ENCODE measurements at places on chromosomes 2 and 18.

- DNase-seq = no peak
Measured at GRCh38 chr18:37207343-37207742, 358.3 kb downstream of the CELF4 start.

DNA sequence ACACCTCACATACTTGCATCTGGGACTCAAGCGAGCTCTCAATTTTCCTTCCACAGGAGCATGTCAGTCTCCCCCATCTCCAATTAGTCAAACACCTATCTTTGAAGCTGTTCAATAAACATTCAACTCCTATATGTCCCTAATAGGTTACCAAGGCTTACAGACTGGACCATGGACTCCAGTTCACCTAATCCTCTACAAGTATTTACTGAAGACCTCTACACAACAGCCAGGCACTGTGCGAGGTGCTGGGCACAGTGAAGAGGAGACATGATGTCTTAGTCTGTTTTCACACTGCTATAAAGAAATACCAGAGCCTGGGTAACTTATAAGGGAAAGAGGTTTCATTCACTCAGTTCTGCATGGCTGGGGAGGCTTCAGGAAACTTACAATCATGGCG, 129.9 kb downstream of the MYO5B start:
- DNase-seq = no peak

DNA sequence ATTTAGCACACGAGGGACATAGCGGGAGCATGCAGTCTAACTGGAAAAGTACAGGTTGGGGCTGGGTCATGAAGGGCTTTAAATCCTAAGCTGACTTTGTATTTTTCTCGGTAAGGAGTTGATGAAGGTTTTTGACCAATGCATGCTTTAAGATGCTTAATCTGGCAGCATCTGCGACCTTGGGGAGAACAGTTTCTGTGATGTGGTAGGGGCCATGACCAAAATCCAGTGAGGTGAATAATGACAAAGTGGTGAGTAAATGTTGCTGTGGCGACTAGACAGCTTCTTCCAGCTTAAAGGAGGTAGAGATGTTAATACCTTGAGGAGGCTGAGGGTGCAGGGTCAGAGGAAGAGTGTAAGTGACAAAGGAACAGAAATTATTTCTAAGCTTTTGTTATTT, 174.6 kb upstream of the ALPP start:
- DNase-seq = no peak

DNA sequence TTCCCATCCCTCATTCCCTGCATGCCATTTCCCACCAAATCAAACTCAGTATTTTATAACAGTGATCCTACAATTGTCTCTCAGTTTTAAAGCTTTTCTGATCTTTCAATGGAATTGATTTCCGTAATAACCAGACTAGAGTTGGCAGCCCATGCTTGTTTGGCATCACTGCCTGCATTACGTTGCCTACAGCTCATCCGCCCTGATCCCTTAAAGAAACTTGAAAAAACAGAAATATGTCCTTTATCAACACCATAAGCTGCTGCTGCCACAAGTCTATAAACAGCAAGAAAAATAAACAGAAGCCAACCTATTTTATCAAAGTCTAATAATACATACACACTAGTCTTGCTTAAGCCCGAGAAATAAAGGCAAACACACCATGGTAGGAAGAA, 331.0 kb downstream of the METTL4 start:
- no peak for DNase-seq

GRCh38 chr18:3458952-3459853, 9.2 kb downstream of the TGIF1 start:
- DNase-seq = peak; percentile 65

DNA sequence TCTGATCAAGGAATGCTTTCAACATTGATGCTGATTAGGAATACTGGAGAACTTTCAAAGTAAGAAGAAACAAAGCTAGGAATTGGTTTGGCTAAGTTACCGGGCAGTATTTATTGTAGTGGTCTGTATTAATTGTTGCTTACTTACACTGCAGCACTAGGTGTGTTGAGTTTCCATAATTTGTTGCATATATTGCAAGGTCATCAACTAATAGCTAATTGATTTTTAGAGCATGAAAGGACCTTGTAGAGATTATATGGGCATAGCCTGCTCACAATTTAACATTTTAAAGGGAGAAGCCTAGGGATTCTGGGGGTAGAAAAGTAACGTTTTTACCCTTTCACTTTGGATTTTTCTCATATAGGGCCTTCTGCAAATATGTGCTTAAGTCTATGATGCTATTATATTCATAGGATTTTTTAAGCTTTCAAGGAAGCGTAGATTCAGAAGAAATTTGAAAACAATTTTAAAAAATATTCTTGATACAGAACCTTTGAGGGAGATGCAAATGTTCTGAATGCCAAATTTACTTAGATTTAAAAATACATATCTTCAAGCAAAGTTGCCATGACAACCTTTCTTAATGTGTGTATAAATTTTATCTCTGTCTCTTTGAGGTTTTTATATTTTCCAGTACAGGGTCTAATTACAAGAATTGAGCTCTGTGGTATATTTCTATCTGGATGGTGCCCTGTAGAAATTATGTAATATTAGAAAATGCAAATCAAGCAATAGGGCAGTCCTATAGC, 17.3 kb upstream of the ABI2 start:
- DNase-seq = no peak

DNA sequence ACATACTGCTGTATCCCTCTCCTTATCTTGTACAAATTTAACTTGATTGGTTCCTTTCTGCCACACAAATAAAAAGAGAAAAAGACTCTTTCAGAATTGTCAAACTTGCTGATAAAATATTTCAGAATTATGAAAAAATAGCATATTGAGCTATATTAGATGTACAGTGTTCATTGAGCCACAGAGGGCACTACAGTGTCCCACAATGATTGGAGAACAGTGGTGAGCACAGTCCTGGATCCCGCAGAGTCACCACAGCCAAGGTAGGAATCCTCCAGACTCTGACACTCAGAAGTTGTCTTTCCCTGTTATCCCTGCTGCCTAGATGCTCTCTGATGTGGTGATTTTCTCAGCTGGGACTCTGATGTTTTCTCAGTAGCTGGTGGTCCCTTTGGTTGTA, 1281.3 kb upstream of the ZEB2 start:
- DNase-seq = no peak

- DNase-seq = no peak
Measured at GRCh38 chr2:102432386-102432785, 9.4 kb downstream of the IL18RAP start.

DNA sequence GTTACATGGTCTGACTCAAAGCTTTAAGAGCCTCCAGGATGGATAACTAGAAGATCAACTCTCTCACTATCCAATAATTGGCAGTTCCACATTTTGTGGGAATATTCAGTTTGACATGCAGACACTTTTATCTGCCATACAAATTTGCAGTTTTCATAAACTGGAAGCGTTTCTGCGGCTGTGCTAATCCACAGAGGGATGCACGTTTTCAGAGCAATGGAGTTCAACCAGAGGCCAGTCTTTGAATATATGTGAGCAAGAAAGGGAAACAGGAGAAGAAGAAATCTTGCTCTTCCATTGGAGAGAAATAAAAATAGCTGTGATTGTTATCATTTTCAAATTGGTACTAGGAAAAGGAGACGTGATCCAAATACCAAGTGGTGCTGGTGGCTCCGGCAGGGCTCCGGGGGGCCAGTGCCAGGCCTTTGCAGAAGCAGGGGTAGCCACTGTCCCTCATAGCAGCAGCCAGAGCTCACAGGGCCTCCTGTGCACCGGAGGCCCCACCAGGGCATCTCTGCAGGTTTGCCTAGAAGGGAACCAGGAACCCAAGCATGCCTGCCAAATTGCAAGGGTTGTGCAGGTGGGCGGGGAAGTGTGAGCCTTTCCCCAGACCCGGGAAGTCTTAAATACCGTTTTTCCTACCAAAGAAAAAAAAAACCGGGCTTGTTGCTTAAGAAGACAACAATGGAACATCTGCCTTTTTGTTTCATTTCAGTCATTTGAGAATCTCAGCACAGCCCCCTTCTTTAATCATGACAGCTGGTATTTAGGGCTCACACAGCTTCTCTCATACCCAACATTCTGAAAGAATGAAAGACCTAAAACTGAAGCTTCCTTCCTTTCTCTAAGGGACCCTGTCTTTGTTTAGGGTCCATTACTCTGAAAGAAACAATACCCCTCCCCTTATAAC, 791.1 kb upstream of the SOX11 start:
- no peak for DNase-seq

GRCh38 chr2:21404827-21405625, 281.3 kb downstream of the TDRD15 start:
- DNase-seq = no peak

GRCh38 chr2:82340578-82341053, 2036.1 kb upstream of the LRRTM1 start:
- no peak for DNase-seq

- DNase-seq = no peak
Measured at GRCh38 chr18:9926223-9926894, 12.5 kb downstream of the VAPA start.

DNA sequence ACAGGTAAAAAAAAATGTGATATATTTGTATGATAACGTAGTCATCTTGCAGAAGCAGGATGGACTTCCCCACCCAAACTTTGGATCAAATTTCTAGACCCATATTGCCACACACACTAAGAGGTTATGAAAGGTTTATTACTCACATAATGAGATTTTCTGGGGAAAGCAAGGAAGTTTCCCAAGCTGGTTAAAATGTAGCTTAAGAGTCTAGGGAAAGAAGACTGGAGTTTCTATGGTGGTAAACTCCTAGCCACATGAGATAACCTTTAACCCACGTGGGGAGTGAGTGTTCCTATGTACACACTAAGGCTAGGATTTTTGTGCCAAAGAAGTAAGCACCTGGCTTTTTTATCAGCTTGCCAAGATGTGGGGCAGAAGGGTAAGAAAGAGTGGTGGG, 335.7 kb upstream of the UBE2E3 start:
- peak; percentile 17 for DNase-seq

DNA sequence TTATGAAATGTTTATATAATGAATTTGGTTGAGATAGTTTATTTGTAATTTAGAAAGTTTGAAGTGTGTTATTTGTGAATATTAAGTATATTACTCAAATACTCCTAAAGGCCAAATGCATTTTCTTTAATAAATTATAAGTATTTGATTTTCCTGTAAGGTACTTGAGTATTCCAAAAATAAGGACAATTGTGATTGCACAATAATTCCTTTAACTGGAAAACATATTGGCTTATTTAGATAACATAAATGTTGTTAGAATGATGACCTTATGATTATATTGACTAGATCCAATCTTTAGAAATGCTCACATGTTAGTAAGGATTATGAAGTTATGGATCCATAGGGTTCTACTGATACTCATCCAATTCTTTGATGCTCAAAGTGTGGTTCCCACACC, 125.1 kb upstream of the MAP3K20 start:
- no peak for DNase-seq

GRCh38 chr2:15747603-15748471, 156.2 kb downstream of the DDX1 start:
- no peak for DNase-seq

DNA sequence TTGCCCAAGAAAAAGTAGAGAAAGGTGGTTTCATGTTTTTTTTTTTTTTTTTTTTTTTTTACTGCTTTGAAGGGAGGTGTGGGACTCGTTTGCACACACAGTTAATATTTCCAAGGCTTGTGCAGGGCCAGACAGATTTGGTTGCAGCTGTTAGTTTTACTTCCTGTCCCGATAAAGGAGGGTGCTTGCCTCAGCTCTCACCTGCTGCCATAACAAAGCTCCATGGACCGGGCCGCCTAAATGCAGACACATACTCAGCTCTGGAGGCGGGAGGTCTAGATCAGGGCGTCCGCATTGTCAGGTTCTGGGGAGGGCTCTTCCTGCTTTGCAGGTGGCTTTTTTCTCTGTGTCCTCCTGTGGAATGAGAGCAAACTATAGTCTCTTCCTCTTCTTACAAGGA, 69.9 kb downstream of the ODC1 start:
- DNase-seq = no peak

DNA sequence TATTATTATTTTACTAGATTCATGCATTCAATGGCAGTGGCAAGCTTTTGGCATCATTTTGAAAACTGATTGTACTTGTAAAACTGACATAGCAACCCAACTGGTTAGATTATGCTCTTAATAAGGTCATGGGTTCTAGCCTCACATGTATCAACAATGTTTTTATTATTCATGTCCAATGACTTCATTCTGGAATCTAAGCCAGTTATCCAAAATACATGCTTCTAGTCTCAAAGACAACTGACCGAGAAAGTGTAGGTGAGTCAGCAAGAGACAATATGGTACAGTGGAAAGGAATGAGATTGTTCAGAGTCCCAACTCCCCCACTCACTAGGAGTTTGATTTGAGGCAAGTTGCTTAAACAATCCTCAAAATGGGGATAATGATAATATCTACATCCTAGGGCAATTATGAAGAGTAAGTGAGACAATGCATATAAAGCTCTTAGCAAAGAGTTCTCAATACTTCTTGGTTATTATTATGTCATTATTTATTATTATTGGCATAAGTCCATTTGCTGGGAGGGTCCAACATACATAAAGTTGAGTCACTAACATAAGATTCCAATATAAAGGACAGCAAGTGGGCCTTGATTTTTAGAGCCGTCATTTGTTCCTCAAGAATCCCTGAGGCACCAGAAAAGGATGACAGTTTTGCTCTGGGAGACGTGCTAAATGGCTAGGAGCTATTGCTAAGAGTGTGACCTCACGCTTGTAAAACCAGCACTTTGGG, 99.4 kb downstream of the NEB start:
- DNase-seq = no peak

DNA sequence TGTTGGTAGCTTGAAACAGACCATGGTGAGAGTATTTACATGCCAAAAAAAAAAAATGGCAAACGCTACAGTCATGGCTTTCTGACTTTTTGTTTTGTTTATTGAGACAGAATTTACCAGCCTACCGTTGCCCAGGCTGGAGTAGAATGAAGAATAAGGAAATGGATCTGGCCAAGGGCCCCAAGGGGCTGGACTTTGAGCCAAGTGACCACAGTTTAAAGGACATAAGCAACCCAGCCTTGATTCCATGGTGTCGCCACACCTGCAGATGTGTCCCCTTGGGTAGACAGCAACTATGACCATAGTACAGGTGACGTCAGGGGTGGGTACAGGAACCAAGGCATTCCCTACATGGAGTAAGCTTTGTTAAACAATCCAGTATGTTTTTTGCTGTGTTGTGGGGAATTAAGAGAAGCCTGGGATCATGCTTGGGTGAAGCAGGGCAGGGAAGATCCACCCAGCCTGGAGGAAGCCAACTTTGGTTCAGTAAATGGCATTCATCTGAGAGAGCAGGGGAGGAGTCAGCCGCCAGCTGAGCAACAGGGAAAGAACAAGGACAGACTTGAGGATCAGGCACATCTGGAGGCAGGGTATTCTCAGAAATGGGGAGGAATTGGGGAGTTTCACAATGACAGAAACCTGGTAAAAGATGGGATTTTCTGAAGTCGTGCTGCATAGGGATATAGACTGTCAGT, 110.3 kb upstream of the SH3BP4 start:
- DNase-seq = no peak

- no peak for DNase-seq
Measured at GRCh38 chr2:36246320-36246990, 109.1 kb upstream of the CRIM1 start.
